ENCODE measurements at places on chromosomes 6 and 20.

DNA sequence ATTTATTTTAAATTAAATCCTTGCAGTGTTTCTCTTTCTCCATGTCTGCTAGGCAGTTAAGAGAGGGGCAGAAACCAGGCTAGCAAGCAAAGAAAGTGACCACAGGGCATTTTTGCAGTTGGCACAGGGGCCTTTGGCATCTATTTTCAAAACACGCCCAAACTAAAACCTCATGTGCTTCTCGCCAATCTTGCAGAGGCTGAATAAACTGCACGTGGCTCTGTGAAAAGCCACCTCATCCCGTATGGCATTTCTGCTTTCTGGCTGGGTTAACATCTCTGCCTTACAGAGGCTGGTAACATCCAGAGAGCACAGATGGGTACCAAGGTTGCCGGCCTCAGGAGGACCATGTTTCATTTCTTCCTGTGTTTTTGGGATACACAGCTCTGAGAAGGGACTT is 54.6 kb downstream of the GJA10 start:
- no peak for DNase-seq

DNA sequence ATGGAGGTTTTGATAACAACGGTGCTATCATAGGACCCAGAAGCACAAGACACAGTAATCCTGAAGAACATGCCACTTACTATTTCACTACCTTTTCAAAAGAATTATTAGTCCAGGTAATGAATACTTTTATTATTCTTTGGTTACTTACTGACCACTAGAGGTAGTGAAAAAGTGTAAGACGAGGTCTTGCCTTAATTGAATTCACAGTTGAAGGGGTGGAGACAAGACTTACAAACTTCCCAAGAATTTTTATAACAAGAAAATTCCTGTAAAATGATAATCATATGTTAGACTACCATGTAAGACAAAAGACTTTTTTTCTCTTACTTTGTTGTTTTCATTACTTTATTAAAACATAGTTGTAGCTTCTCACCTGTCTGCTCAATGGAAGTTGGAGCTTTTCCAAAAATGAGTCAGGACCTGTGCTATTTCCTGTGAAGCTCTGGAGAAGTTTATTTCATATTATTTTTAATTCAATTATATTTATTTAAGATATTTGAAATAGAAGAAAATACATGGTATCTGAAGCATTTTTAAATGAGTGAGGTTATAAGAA is 52.4 kb downstream of the DOP1A start:
- DNase-seq: no peak

- DNase-seq: no peak
These were observed 264.9 kb downstream of the HIVEP2 start for GRCh38 chr6:142679907-142680700.

DNA sequence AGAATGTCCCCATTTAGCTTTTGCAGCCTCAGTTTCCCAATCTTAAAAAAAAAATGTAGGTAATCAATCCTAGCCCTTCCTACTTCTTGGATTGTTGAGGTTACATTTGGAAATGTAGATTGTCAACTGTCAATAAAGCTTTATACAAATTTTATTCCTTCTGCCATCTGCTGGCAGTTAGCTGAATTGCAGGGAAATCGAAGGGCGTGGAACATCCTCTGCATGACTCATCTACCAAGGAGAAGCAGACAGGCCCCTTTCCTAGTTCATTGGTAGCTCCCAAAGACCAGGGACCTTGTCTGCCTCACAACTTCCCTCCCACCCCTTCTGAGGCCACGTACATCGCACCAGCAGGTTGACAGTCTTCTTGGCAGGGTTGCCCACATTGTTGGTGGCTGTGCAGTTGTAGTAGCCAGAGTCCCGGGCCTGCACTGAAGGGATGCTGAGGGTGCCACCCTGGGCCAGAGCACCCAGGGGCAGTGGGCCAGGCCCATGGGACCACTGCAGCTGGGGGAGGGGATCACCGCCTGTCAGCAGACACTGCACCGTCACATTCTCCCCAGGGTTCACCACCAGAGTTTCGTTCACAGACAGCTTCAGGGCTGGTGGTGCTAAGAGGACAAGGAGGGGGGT is 43.6 kb downstream of the MDGA1 start:
- DNase-seq: no peak

GRCh38 chr6:11284996-11285395 is 52.5 kb upstream of the NEDD9 start:
- DNase-seq: no peak

GRCh38 chr6:110949679-110950285 is 8.7 kb upstream of the GTF3C6 start:
- DNase-seq: no peak

- no peak for DNase-seq
These were observed 148.3 kb downstream of the DLL1 start for GRCh38 chr6:170142559-170142958.

DNA sequence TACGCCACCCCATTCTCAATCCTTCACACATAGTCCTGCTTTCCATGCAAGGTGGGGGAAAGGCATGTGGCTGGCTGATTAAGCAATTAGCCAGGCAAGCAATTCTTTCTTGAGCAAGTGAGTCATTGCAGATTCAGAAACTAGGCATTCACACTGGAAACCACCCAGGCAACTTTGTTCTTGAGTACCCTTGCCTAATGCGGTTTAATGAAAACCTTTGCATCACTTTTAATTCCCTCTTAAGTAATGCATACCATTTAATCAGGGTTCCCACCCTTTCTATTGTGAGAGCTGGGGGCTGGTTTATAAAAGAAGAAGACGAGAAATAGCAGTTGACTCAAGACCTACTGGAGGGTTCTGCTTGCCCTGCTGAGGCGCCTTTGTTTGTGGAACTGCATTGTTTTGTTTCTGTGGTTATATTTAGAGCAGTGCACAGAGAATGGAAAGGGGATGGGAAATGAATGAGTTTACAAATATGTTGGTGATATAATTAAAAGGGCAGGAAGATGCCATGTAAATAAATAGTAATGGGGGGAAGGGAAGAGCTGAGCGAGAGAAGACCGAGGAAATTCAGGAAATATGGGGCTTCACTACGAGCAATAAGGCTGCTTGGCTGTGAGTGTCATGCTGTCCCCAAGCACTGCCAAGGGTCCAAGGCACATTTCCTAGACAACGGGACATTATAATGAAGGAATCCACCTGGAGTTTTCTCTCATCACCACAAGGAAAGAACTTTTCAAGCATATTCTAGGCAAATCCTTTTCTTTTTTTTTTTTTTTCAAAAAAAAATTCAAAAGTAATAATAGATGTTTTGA is 48.8 kb upstream of the TSHZ2 start:
- no peak for DNase-seq

- no peak for DNase-seq
These were observed 141.6 kb upstream of the SLC24A3 start for GRCh38 chr20:19070681-19071445.

DNA sequence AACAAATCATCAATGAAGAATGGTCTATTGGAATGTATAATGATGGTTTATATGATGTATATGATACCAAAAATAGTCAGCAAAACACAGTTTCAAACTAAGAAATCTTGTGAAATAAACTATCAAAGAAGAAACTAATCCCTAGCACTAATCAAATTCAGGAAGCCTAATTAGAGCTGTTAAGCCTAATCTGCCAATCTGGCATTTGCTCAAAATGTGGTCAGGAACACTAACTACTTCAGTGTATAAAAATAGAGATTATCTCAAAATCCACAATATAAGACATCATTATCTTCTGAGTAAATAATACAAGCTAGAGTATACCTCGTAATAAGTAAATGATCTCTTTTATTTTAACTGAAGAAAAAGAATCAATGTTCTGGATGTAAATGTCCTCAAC is 12.8 kb upstream of the AKAP7 start:
- DNase-seq: no peak

GRCh38 chr6:35386989-35387388 is 44.6 kb downstream of the PPARD start:
- DNase-seq: no peak

DNA sequence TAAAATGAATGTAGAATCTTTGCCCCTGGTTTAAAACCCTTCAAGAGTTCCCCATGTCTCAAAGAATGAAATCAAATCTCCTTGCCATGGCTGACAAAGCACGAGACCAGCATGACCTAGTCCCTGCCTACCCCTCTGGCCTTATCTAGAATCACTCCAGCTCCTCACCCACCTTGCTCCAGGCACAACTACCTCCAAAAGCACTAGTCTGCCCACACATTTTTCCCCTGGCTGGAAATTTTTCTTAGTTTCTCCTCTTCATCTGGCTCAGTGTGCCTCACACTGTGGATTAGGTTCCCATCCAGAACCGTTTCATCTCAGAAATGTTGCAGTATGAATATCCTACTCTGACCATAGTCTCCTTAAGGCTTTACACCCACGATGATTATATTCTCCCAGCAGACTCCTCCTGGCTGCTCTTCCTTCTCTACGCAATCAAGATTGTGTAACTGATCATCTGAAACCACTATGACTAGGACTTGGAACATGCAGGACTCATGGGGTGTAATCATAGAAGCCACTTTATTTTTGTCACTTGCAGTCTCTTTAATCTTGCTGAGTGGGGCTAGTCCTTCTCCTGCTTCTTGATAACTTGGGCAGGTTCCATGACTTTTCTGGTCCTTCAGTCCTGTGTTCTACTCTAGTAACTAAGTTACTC is 7.8 kb upstream of the MRS2 start:
- no peak for DNase-seq

GRCh38 chr20:1827974-1828785 is 67.0 kb upstream of the SIRPA start:
- DNase-seq: no peak

GRCh38 chr20:11429168-11429567 is 488.5 kb upstream of the BTBD3 start:
- DNase-seq: no peak

- DNase-seq: no peak
These were observed 95.8 kb downstream of the DHX35 start for GRCh38 chr20:39057911-39058310.

GRCh38 chr6:130296854-130297253 is 69.0 kb upstream of the TMEM200A start:
- no peak for DNase-seq

DNA sequence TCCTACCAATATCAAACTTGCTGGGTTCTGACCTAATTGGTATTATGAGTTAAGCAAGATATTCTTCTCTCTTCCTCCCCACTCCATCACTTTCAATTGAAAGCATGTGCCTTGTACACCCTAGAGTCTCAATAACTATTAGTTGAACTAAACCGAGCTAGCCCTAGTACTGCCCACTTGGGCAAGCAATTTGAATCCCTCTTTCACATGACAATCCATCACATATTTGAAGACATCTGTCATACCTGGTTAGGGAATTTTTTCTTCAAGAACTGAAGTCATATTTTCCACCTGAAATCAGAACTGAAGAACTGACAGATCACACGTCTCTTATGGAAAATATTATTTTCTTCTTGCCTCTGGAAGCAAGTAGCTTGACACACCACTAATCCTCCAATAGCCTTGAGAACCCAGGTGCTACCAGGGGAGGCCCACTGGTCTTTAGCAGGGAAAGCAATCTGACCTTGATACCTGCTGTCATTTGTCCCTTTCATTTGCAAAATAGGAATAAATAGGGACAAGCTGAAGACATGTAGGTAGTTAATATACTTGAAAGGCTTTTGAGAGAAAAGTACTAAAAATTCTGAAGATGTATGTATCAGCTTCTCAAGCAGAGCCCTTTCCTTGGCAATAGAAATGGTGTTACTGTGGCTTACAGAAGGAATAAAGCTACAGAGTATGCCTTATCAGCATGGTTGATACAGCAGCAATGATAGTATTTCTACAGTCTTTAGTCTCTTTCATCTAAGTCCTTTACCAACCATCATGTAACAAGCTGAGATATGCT is 71.4 kb downstream of the GJA10 start:
- no peak for DNase-seq

DNA sequence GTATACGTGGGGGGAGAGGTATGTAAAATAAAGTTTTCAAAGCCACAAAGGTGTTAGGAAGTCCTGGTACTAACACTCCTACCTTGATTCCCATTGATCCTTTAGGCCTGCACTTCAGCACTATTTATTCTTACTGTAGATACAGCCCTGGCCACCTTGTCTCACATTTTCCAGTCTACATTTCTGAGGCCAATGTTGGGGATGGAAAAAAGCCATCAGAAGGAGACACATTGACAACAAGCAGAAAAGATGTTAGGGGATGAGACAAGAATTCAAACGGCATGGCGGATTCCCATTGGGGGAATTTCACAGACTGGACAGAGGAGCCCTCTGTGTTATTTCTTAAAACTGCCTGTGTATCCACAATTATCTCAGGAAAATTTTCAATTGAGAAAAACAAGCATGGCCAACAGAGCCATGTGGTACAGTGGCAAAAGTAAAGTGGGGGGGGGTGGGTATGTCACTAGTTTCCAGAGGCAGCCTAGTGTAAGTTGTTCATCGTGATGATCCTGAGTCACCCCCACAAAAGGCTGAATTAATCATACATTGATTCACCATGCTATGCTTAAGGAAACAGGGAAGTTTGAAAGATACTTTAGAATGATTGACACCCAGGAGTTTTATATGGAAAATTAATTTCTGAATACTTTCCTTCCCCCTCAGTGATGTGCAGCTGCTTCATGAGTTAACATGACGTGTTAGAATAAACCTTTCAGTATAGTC is 40.5 kb downstream of the RREB1 start:
- no peak for DNase-seq

DNA sequence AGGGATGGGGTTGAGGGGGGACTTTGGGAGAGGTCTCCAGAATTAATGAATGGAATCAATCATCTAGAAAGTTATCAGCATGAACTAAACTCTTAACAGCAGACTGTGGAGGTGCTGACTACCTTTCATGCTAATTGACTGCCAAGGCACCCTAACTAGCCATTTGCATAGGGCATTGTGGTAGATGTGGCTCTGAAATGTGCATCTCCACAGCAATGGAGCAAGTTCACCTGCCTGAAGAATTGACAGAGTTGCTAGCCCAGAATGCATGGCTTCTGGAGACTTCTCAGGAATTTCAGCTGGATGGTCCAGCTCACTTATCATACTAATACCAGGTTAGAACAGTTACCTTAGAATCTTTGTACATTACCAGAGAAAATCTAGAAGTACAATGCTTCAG is 745.6 kb downstream of the KIF16B start:
- DNase-seq: no peak

- DNase-seq: no peak
These were observed 273.9 kb downstream of the RFPL4B start for GRCh38 chr6:112620812-112621569.

- DNase-seq: no peak
These were observed 40.2 kb downstream of the EYA2 start for GRCh38 chr20:46934746-46935287.

Data from stimulated activated CD8-positive, alpha-beta memory T cell treated with anti-CD3 and anti-CD28 coated beads, Interleukin-12 subunit alpha, Interleukin-12 subunit beta, amount 100 ng/mL, for 1 hour (primary cell).